ENCODE measurements at places on chromosomes 5 and 9.

- no peak for DNase-seq
Measured at GRCh38 chr9:95810133-95810532, 65.4 kb upstream of the ERCC6L2 start.

GRCh38 chr5:40685976-40686486 lies 6.3 kb downstream of the PTGER4 start:
- no peak for DNase-seq

- DNase-seq: no peak
Measured at GRCh38 chr9:14515571-14516198, 177.5 kb downstream of the ZDHHC21 start.

GRCh38 chr9:26725573-26725972 lies 167.0 kb downstream of the CAAP1 start:
- no peak for DNase-seq

- DNase-seq: no peak
Measured at GRCh38 chr5:15807871-15808270, 307.9 kb downstream of the FBXL7 start.

GRCh38 chr9:127283917-127284497 lies 19.4 kb downstream of the GARNL3 start:
- DNase-seq: peak; percentile 27

GRCh38 chr5:108461628-108462367 lies 79.9 kb upstream of the FBXL17 start:
- no peak for DNase-seq

DNA sequence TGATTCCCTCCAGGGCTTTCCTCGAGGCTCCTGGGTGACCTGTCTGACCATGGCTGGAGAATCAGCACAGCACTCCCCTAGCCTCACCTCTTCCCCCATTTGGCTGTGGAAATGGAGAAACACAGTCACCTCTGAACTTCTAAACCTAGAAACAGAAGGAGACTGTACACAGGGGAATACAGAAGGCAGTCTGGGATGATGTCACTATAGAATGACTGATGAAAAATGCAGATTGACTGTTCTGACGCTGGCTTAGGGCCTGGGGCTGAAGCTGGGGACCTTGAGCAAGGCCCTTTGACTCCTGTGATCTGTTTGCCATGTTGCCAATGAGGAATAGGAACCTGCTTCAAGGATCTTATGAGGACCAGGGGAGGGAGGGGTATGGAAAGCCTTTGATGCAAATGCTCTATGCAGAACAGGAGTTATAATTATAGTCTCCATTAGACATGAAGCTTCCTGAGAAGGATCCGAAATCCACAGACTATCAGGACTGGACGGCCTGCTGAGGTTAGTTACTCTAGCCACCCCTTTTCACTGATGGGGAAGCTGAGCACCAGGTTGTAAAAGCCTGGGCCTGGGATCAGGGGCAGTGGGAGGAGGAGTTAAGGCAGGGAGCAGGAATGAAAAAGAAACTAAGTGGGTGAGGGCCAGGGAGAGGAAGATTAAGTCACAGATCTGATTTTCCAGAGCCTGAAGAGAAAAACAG lies 24.4 kb upstream of the ANXA6 start:
- DNase-seq: no peak

DNA sequence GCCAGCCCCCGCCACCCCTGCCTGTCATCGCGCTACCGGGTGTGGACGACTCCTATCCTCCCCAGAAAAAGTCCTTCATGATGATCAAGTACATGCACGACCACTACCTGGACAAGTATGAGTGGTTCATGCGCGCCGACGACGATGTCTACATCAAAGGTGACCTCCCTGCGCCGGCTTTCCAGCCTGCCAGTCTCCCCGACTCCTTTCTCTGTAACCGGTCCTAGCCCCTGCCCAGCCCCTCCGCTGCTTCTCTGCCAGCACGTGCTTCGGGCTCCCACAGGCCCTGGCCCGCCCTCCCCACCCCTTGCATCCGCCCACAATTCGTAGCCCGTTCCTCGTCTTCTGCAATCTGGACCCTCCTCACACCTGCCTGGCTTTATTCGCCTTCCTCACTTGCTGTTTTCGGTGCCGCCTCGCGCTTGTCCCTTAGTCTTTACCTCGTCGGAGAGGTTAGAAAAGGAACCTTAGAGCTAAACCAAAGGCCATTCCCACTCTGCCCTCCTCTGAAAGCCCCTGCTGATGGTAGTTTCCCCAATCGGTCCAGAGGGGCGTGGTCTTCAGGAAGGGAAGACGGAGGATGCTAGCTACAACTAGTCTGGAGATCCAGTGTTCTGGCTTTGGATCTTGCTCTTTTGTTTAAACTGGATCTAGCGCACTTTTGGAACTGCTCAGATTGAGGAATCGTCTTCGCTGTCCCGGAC lies 1.4 kb downstream of the CHSY3 start:
- no peak for DNase-seq

All from activated CD4-positive, alpha-beta T cell treated with anti-CD3 and anti-CD28 coated beads, Interleukin-2, Interleukin-4, amounts not matched to agents 100 ng/mL and 50 ng/mL, durations not matched to agents 16 hours and 8 hours (primary cell).